Choroid plexus epithelial cell (primary cell): ENCODE measurements at places on chromosomes 3 and 15.

- no peak for DNase-seq
These were observed 1048.1 kb downstream of the SI start for GRCh38 chr3:164030194-164030593.

GRCh38 chr15:70086636-70087035 lies 11.1 kb downstream of the TLE3 start:
- DNase-seq: no peak

GRCh38 chr3:170330366-170330765 lies 27.1 kb upstream of the SKIL start:
- peak; percentile 31 for DNase-seq

- peak; percentile 79 for DNase-seq
These were observed 115.1 kb downstream of the LIPC start for GRCh38 chr15:58546635-58547627.

DNA sequence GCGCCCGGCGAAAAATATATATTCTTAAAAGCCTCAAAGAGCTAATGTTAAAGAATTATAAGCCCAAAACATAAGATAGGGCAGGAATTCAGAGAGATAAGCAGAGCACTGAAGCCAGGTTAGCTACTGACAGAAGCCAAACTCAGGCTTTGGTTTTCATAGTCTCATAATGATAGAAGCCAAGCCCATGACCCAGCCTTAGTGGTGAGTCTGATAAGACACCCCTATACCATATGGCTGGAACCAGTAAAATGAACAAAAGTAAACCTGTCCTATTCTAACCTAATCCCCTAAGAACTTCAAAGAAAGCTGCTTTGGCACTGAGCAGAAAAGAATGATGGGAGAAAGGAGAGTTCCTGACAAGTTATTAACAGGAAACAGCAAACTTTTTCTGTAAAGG lies 25.9 kb downstream of the MYO9A start:
- DNase-seq: no peak

DNA sequence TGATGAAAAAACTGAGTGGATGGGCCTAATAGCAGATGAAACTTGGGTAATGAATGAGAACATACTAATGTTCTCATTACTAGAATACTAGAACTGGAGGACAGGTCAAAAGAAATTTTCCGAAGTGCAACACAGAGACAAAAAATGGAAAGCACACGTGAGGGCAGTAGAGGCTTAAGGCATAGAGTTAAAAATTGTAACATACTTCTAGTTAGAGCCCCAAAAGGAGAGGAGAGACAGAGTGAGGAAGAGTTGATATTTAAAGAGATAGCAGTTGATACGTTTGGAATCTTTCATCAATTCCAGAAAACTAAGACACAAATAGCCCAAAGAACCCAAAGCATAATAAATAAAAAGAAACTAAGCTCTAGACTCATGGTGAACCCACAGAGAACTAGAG lies 327.9 kb downstream of the SQOR start:
- DNase-seq: no peak

DNA sequence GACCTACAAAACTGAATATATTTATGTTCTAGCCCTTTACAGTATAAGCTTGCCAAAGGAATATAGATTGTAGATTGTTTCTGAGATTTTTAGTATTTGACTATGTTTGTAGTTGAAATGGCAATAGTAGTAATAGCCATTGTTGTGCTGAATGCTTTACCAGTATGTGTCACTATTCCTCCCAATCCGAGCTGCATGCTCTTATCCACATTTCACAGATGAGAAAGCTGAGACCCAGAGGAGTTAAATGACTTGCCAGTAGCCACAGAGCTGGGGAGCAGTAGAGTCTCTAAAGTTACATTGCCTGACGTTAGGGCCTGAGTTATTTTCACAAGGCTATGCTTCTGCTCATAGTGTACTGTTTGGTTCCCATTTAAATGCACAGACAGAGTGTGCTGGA lies 3.3 kb upstream of the GLB1 start:
- DNase-seq: no peak
